ENCODE measurements at places on chromosomes 6 and 20. TPM values are rescaled to one million over a fixed set of nuclear protein-coding genes. Genes with fewer than 3 reads are reported as not detected.

OPN5 gene
- 0.05 TPM for total RNA-seq

NMBR gene
- total RNA-seq = 0.32 TPM

IRF4 gene
- 2.0 TPM for total RNA-seq

NKX2-4 gene
- not detected for total RNA-seq

NRSN1 gene
- 0.90 TPM for total RNA-seq

LAMA5 gene
- 40.4 TPM for total RNA-seq

RAET1E gene
- total RNA-seq = 0.74 TPM

JARID2 gene
- total RNA-seq = 11.9 TPM

SMIM8 gene
- 37.8 TPM for total RNA-seq

ZSCAN9 gene
- total RNA-seq = 19.2 TPM

LST1 gene
- total RNA-seq = 4.2 TPM

- DNase-seq = peak; percentile 7
Measured at GRCh38 chr6:129429956-129430355, 280.0 kb downstream of the ARHGAP18 start.

DNA sequence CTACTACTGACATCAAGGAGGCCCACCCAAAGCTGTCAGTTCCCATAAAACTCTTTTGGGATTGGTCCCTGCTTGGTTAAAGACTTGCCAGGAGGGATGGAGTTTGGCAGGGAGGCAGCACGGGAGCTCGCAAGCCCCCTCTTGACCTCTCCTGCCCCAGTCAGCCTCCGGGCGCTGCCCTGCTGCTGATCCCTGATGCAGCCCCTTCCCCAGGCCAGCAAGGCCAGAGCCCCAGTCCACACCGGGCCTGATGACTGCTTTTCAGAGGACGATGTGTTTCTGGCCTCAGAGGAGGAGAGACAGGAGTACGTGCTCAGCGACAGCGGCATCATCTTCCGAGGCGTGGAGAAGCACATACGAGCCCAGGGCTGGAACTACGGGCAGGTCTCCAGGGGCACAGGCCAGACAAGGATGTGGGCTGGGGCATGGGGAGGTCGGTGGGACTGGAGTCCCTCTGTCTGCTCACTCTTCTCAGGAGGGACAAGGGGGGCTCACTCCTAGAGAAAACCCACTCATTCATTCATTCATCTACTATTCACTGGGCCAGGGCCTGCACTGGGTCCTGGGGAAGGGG, 15.6 kb downstream of the TGM6 start:
- no peak for DNase-seq

GRCh38 chr20:25273046-25273445, 25.2 kb downstream of the PYGB start:
- no peak for DNase-seq

DNA sequence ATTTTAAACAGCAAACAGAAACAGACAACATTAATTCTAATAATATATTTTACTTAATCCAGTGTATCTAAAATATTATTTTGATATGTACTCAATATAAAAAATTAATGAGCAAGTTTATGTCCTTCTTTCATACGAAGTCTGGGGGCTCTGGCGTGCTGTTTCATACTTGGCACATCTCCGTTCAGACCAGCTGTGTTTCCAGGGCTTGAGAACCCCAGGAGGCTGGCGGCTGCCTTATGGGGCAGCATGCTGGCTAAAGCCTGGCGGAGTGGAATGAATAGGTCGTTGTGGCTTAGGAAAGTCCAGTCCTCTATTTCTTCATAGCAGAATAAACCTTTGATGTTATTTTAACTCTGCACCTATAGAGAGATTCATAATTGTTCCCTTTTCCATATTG, 43.3 kb downstream of the DUSP22 start:
- no peak for DNase-seq

DNA sequence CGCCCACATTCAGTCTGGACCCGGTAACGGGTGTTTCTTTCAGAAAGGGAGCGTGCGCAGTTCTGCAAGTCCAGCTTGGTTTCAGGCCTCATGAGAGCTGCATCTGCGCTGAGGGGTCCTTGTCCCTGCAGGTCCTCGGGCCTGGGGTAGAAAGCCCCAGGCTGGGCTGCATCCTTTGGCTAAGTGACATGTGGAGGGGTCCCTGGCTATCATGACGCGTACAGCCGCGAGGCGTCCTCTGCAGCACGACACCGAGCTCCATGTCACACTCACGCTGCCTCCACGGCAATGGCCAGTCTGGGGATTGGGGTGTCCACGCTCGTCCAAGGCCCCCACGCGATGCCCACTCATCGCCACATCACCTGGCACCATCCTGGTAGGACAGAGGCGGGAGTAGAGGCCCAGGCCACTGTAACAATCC, 1.7 kb upstream of the KIF25 start:
- DNase-seq = no peak

DNA sequence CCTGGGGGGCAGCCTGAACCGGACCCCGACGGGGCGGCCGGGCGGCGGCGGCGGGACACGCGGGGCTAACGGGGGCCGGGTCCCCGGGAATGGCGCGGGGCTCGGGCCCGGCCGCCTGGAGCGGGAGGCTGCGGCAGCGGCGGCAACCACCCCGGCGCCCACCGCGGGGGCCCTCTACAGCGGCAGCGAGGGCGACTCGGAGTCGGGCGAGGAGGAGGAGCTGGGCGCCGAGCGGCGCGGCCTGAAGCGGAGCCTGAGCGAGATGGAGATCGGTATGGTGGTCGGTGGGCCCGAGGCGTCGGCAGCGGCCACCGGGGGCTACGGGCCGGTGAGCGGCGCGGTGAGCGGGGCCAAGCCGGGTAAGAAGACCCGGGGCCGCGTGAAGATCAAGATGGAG, 636 bp downstream of the SRF start:
- no peak for DNase-seq

DNA sequence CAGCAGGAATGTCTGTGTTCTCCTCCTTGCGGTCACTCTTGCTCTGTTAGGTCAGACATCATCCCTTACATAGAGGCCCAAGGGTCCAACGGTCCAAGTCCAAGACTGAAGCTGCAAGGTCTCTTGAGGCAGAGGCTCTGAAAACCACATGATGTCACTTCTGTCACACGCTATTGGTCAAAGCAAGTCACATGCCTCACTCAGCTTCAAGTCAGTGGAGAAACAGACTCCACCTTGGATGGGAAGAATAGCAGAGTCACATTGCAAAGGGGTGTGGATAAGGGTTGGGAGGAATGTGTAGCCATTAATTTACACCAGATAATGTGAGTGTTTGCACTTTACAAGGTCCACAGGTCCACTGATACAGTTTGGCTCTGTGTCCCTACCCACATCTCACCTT, 17.5 kb downstream of the SLC52A3 start:
- no peak for DNase-seq

GRCh38 chr6:136812174-136812573, 10.2 kb upstream of the PEX7 start:
- DNase-seq = no peak

DNA sequence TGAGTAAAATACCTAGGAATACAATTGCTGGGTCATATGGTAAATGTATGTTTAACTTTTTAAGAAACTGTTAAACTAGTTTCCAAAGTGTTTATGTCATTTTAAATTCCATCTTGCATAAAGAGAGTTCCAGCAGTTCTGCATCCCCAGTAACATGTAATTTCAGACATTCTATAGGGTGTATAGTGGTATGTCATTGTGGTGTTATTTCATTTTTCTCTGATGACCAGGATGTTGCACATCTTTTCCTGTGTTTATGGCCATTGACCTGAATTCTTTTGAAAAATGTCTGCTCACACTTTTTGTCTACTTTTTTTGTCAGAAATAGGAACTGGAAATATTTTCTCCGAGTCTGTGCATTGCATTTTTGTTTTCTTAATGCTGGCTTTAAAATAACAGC, 128.9 kb downstream of the TMEM200A start:
- no peak for DNase-seq

GRCh38 chr6:137094411-137095008, 49.7 kb upstream of the IL20RA start:
- peak; percentile 15 for DNase-seq

DNA sequence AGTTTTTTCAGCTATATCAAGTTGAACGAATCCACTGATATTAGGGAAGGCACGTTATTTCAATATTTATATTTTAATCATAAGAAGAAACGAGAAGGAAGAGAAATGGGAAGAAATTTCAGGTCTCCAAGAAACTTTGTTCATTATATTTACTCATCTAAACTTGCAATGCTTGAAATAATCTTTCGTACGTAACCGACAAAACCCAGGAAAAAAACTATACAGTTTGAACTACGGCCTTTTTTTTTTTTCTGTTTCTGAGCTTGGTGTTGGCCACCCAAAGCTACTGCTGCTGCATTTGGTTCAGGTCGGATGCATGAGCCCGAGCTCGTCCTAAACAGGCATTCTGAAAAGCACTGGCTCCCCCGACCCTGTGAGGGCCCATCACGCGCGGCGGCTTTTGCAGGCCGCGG, 548 bp downstream of the PERP start:
- DNase-seq = no peak

GRCh38 chr20:24906806-24907205, 42.3 kb upstream of the CST7 start:
- DNase-seq = no peak

- DNase-seq = peak; percentile 26
Measured at GRCh38 chr6:96104910-96105309, 89.1 kb downstream of the FUT9 start.

DNA sequence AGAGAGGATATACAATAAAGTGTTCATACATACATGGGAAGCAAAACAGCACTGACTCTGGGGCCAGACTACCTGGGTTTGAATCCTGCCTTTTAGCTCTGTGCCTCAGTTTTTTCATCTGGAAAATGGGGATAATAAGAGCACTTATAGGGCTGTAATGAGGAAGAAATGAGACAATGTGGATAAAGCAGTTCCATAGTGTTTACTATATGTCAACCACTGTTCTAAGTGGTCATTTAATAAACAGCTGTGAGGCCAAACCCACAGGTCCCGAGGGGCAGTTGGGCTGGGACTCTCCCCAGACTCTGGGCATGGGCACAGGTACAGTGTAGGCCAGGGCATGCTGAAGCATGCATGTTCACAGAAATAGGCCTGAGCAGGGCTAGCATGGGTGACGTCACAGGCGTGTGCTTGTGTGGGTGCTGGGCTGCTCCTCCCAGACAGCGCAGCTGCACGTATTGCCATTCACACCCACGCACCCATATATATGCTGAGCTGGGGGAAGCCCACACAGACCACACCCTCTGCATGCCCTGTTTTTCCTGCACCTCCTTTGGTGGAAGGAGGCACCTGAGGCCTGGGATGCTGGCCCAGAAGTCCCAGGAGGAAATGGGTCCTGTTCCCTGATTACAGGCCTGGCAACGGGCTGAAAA, 3.5 kb upstream of the PLCG1 start:
- DNase-seq = no peak

DNA sequence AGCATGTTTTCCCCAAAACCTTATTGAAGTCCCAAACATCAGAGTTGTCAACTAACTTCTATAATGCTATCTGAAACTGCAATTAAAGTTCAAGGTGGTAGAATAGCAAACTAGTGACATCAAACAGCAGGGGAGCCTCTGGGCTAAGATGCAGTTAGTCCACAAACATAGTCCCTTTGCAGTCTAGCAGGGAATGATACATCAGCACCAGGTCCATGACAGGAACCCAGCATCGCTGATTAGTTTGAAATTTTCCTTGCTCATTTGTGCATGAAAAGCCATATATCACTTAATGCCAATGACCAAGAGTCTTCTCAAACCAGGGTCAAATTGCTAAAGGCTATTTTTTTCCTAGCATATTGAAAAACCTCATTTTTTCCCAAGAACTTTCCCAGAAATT, 145.3 kb downstream of the HIVEP2 start:
- no peak for DNase-seq

- no peak for DNase-seq
Measured at GRCh38 chr6:74936886-74937285, 269.0 kb downstream of the COL12A1 start.

DNA sequence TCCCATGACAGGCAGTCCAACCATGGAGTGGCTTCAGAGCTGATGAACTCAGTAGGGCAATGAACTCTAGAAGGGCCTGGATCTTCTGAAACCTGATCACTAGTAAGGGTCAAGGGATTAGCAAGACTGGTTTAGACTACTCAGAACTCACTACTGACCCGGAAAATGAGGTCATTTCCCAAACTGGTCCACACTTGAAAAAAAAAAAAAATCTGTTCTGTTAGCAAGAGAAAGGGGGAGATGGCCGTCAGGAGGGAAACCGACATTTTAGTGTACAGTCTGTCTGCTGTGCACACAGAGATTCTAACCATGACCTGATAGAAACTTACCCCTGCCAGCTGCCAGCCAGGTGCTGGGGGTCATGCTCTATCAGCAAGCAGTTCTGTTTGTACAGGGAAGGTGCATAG, 262.4 kb upstream of the AGPAT4 start:
- no peak for DNase-seq

DNA sequence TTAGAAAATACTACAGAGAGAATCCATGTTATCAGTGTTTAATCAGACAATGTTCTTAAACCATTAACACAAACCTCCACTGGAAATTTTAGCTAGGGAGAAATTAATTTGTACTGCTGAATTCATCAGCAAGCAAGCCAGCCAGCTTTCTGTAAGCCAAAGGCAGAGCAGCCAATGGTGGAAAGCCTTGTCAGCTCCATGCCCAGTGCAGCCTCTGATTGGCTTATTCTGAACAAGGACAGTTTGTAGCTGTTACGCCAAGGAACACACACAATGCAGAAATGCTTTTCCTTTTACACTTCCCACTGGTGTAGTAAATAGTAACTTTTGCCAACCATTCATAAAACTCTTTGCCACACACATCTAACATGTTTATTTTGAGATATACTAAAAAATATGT, 265.0 kb downstream of the TENT5A start:
- DNase-seq = no peak

DNA sequence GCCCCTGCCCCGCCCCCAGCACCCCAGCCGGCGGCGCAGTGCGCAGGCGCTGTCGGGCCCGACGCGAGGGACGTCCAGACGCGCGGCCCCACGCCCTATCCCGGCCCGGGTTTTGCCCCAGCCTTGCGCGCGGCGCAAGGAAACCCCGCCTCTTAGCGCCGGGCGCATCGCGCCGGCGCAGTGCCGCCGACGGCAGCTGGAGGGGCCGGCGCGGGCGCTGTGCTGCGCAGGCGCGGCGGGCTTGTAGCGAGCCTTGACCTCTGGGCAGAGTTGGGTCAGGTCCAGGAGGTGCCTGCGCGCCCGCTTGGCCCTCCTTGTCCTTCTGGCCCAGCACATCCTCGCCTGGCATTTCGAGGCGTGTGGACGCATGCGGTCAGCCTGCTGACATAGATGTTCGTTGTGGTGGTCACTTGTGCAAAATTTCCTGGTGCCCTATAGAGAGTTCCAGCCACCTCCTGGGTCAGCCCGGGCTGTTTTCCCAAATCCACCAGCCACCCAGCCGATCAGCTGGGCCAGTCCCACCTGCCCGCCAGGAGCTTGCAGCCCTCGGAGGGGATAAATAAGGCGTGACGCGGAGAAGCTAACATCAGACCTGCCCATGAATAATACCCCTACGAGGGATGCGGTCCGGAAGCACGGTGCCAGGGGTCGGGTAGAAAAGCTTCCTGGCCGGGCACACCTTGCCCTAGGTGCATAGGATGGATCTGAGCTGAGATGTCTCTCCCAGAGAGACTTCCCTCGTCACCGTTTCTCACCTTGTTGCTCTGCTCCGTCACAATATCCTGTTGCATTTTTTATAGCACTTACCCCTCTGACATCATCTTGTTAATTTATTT, 428 bp upstream of the PRELID3B start:
- peak; percentile 52 for DNase-seq
